Renal cortex interstitium (tissue), 15 donors: ENCODE measurements at places on chromosomes 1 and 21. TPM values are rescaled to one million over a fixed set of nuclear protein-coding genes. Genes with fewer than 3 reads are reported as not detected.

DNA sequence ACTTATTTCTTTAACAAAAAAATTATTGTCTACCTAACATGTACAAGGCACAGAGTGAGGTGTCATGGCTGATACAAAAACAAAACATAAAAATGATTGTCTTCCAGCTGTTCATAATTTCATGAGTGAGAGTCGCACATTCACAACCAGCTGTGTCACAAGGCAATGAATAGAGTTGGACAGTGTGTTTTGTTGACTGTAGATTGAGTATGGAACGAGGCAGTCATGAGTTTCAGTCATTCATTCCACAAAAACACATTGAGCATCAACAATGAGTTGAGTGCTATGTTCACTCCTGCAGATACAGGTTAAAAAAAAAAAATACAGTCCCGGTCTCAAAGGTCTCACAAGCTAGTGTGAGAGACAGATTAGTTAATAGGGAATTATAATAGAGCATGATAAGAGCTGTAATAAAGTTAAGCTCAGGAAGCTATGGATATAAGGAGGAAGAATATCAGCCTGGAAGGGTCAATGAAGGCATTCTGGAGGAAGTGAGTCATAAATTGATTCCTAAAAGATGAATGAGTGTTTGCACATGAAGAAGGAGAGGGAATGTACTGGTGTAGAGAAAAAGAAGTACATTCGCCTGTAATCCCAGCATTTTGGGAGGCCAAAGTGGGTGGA is 47.8 kb upstream of the ARHGAP29 start:
- no peak for DNase-seq

DNA sequence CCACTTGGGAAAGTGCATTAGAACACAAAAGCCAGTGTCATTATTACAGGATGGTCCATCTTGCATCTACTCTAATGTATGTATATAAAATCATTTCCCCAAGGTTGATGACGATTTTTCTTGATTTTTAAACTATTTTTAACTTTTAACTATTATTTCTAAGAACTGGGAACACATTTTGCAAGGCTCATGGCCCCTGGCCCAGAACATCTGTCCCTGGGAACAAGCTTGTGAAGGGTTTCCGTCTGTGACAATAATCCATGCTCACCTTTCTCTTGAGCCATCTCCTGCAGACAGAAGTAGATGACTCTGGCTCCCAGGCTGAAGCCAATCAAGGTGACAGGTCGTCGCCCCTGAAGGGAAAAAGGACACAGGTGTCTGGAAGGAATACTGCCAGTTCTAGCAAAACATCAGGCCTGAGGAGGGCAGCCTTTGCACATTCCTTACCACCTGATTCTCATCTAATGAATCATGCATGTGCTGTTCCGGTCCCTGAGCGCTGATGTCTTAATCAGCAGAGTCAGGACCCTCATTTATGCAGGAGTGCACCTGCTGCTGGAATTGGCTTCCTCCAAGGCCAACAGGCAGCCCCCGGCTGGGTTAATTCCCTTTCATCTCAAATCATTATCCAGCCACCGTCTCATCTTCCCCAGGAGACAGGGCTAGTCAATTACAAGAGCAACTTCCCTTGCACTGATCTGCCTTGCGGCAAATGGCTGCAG is 62.5 kb downstream of the TMCO4 start:
- peak; percentile 42 for DNase-seq

FTCD gene
- polyA plus RNA-seq, result 49.8 TPM

DNA sequence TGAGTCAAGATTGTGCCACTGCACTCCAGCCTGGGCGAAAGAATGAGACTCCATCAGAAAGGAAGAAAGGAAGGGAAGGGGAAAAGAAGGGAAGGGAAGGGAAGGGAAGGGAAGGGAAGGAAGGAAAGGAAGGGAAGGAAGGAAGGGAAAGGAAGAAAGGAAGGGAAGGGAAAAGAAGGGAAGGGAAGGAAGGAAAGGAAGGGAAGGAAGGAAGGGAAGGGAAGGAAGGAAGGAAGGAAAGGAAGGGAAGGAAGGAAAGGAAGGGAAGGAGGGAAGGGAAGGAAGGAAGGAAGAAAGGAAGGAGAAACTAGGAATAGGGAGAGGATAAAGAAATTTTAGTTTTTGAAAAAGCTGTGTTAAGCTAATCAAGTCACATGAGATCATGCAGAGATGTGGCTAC is 33.4 kb upstream of the NID1 start:
- DNase-seq, result no peak

FCRLB gene
- 5.4 TPM for polyA plus RNA-seq

LCE1A gene
- not detected for polyA plus RNA-seq

- DNase-seq, result no peak
These were observed 4.2 kb downstream of the TFAP2E start for GRCh38 chr1:35577071-35577998.

GRCh38 chr1:109610609-109611307 is 8.7 kb downstream of the GNAT2 start:
- DNase-seq, result no peak

DNA sequence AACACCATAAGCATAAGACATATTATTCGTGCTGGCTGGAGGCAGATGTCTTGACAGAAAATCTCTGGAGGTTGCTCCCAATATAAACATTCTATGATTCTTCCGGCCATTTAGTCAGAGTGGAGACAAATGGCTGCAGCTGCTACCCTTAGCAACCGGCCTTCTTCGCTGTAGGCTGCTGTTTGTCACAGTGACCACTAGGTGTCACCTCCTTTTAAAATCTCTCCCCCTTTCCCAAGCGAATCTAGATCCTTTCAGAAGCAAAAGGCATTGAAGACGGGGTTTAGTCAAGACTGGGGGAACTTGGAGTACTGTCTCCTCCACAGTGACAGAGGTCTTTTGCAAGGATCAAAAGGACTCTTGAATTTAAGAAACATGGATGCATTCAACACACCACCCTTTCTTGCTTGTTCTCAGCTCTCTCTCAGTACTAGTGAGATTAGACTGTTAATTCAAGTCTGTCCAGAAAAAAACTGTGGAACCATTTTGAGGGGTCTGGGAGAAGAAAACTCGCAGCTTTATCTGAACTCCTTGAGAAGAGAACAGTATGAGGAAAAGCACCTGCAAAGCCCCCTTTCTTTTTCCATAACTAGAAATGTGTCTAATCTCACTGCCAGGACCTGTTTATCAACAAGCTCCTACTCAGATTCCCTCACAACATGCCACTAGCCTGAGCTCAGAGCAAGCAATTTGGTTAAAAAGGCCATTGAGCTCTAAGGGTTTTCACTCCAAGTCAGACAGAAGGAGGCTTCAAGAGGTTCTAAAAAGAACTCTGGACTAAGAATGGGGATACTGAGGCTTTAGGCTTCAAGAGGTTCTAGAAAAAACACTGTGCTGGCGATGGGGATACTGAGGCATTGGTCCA is 408.3 kb upstream of the PLXNA2 start:
- DNase-seq, result peak; percentile 78

KRTAP13-2 gene
- polyA plus RNA-seq, result not detected

DNA sequence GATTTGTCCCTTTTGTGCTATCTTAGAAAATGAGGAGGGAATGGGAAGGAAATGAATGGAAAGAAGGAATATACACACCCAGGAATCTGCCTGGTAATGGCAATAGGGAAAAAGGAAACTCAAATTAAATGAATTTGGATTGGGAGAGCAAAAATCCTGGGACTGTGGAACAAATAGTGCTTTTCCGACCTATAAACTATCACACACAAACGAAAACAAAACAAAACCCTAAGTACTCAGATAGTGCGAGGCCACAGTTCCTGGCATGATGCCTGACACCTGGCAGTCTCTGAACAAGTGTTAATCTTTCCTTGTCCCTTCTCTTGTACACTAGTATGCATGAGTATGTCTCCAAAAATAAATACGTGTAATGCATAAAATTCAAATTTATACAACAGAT is 319.8 kb upstream of the SPAG17 start:
- DNase-seq, result no peak

DNA sequence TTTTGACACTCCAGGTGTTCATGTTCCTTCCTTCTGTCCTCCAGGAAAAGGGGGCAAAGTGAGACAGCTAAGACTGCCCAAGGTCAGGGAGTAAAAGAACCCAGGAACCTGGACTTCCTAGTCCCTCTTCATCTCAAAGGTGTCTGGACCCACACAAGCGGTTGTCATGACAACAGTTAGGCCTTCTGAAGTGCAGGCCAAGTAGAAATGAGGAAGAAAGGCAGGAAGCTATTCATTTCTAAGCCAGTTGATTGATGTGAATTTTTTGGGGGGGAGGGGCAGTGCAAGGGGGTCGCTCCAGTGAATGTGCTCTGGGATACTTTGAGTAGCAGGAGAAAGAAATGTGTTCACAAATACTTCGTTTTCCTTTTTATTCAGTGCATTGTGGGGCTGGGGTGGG is 114.3 kb downstream of the NAV1 start:
- no peak for DNase-seq

VSIG8 gene
- polyA plus RNA-seq, result 0.32 TPM

GRCh38 chr21:43340491-43341377 is 86.2 kb downstream of the SIK1 start:
- no peak for DNase-seq

GRCh38 chr21:39673736-39674135 is 61.0 kb downstream of the B3GALT5 start:
- no peak for DNase-seq

SAMD13 gene
- polyA plus RNA-seq, result 5.8 TPM

GRCh38 chr1:3795453-3796214 is 664 bp downstream of the LRRC47 start:
- DNase-seq, result no peak
